ENCODE measurements at places on chromosomes 16 and 17. TPM values are rescaled to one million over a fixed set of nuclear protein-coding genes. Genes with fewer than 3 reads are reported as not detected.

Gene ODF4
- polyA plus RNA-seq = not detected

Gene ABCA3
- polyA plus RNA-seq = 4.5 TPM

GRCh38 chr16:66901626-66902025, 17.1 kb downstream of the CDH16 start:
- no peak for DNase-seq

DNA sequence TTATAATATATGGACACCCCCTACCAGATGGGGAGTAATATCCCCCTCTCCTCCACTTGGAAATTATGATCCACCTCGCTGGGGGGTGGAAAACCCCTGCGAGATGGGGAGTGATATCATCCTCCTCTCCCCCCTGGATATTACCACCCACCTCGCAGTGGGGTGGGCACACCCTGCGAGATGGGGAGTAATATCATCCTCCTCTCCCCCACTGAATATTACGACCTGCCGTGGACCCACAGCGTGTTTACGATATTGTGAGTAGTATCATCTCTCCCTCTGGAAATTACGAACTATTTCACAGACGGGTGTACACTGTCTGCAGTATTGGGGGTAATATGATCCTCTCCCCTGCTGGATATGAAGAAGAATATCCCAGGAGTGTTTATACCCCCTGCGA, 228.3 kb upstream of the WSCD1 start:
- no peak for DNase-seq

DNA sequence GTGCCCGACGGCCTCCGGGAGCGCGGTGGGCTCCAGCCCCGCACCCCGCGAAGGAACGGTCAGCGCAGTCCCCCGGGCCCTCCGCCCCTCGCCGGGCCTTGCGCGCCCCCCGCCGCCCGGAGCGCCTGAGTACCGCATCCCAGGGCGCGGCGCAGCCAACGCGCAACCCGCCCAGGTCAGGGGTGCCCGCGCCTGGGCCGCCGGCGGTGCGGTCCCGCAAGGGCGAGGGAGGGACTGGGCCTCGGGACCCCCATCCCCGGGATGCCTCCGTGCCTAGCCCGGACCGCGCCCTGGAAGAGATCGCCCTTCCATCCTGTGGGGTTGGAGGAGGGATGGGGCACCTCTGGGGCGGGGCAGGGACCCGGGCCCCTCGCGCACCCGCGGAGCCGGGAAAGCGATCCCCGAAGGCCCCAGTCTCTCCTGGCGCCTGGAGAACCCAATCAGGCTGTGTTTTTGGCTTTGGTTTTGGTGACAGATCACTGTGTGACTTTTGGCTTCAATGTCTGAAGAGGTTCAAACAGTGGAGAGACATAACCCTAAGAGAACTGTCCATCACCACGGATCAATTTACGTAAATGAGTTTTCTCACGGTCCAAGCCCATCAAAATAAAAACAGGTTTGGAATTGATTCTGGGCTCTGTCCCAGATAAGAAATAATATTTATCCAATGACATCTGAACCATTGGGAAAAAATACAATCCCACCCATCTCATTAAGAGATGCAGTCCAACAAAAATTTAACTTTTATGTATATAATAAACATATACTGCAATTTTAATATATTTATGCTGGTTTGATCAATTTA, 17.8 kb downstream of the ENPP7 start:
- no peak for DNase-seq

DNA sequence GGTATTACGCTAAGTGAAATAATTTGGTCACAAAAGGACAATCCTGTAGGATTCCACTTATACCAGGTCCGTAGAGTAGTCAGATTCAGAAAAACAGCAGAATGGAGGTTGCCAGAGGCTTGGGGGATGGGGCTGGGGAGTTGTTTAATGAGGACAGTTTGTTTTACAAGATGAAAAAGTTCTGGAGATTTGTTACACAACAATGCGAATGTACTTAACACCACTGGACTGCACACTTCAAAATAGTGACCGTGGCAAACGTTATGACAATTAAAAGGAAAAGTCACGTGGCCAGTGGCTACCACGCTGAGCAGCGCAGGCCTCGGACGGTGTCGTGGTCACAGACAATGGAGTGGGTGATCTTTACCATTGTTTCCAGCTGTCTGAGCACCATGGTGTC, 338.1 kb downstream of the SEC14L1 start:
- no peak for DNase-seq

DNA sequence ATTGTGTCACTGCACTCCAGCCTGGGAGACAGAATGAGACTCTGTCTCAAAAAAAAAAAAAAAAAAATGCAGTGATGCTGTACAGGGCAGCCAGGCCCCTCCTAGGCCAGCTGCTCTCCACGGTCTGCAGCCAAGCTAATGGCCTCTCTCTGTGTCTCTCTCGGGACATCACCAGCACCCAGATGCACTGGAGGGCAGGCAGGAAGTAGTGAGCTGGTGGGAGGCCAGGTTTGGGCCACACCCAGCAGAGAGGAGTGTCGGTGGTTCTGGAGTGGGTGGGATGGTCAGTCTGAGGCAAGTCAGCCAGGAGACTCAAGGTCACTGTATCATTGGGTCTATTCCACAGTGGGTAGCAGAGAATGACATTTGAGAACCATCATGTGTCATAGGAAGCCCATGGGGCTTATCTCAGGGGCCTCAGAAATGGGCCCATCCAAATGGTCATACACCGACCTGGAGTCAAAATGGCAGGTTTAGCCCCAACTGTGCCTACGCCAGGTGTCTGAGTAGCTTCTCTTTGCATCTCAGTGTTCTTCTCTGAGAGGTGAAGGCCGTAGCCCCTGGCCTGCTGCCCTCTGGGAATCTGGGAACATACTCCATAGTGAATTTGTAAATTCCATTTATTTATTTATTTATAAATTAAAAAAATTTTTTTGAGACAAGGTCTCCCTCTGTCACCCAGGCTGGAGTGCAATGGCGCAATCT, 22.7 kb downstream of the WNT9B start:
- no peak for DNase-seq

GRCh38 chr17:8924595-8924994, 40.9 kb downstream of the PIK3R5 start:
- DNase-seq = no peak

GRCh38 chr17:43418441-43419374, 19.9 kb downstream of the ARL4D start:
- DNase-seq = no peak

- no peak for DNase-seq
Observed at GRCh38 chr16:87966685-87967185, 15.5 kb downstream of the BANP start.

GRCh38 chr17:82300707-82301270, 16.6 kb downstream of the CD7 start:
- DNase-seq = peak; percentile 67

DNA sequence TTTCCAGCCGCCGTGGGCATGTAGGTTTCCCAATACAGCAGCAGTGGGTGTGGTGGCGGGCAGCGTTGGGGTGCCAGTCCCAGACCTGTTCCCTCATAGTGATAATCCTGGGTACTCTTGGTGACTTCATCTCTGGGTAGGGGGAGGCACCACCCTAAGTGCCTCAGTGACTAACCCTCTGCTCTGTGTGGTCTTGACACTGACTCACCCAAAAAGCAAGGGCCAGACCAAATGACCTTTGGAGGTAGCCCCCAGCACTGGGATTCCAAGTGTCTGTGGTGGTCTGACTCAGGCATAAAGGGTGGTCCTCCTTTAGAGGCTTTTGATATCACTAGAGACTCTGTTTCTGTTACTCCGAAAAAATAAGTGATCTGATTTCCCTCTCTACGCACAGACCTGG, 908 bp downstream of the CALB2 start:
- DNase-seq = no peak

- no peak for DNase-seq
Observed at GRCh38 chr17:50462446-50462845, 6.2 kb downstream of the CHAD start.

Data from CD4-positive, alpha-beta memory T cell (primary cell).